ENCODE measurements at places on chromosomes 5 and 9. TPM values are rescaled to one million over a fixed set of nuclear protein-coding genes. Genes with fewer than 3 reads are reported as not detected.

DNA sequence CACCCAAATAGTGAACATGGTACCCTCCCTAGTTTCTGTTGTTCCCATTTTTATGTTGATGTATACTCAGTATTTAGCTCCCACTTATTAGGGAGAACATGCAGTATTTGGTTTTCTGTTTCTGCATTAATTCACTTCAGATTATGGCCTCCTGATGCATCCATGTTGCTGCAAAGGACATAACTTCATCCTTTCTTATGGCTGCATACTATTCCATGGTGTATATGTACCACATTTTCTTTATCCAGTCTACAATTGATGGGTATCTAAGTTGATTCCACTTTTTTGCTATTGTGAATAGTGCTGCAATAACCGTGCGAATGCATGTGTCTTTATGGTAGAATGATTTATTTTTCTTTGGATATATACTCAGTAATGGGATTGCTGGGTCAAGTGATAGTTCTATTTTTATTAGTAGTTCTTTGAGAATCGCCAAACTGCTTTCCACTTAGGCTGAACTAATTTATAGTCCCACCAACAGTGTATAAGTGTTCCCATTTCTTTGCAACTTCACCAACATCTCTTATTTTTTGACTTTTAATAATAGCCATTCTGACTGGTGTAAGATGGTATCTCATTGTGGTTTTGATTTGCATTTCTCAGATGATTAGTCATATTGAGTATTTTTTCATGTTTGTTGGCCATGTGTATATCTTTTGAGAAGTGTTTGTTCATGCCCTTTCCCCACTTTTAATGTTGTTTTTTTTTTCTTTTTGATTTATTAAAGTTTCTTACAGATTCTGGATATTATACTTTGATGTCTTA is 79.6 kb downstream of the SMIM15 start:
- no peak for DNase-seq
- peaks cover 6% of the 10 kb centered on the region for H3K36me3 ChIP-seq
- H3K4me3 ChIP-seq = no peak overlapping the region
- H3K27ac ChIP-seq = no peak overlapping the region
- no peaks in the 10 kb centered on the region for H3K27me3 ChIP-seq

- H3K4me1 ChIP-seq = no peaks in the 10 kb centered on the region
- H3K4me3 ChIP-seq = no peak overlapping the region
- H3K27ac ChIP-seq = no peak overlapping the region
- H3K36me3 ChIP-seq = no peaks in the 10 kb centered on the region
- no peak for DNase-seq
These were observed 370.6 kb downstream of the NTRK2 start for GRCh38 chr9:85040146-85040545.

Gene PCDH12
- total RNA-seq = not detected

- H3K27me3 ChIP-seq = no peaks in the 10 kb centered on the region
- no peaks in the 10 kb centered on the region for H3K36me3 ChIP-seq
- H3K4me3 ChIP-seq = no peak overlapping the region
- no peak for DNase-seq
- no peaks in the 10 kb centered on the region for H3K4me1 ChIP-seq
These were observed 247.9 kb downstream of the PCSK5 start for GRCh38 chr9:76138360-76138759.

- H3K4me1 ChIP-seq = peaks cover 6% of the 10 kb centered on the region
- H3K36me3 ChIP-seq = no peaks in the 10 kb centered on the region
- no peak overlapping the region for H3K4me3 ChIP-seq
- peaks cover 43% of the 10 kb centered on the region for H3K27me3 ChIP-seq
- no peak overlapping the region for H3K27ac ChIP-seq
These were observed 208.6 kb downstream of the CAAP1 start for GRCh38 chr9:26684029-26684428.

Gene CDKN2B-AS1
- not detected for total RNA-seq

Gene PSD2
- total RNA-seq = not detected

- peak overlapping the region; percentile 93 for H3K27ac ChIP-seq
- peak overlapping the region; percentile 80 for H3K4me3 ChIP-seq
- no peaks in the 10 kb centered on the region for H3K27me3 ChIP-seq
- peaks cover 58% of the 10 kb centered on the region for H3K36me3 ChIP-seq
- peak; percentile 75 for DNase-seq
These were observed 719 bp upstream of the ISCA1 start for GRCh38 chr9:86282979-86283535.

Gene CSF1R
- 1.6 TPM for total RNA-seq

- no peak within 1 kb of the TSS for H3K27ac ChIP-seq
- peaks cover 6% of the 10 kb centered on the region for H3K36me3 ChIP-seq
- DNase-seq = no peak
- H3K4me3 ChIP-seq = no peak within 1 kb of the TSS
- no peaks in the 10 kb centered on the region for H3K4me1 ChIP-seq
- no peaks in the 10 kb centered on the region for H3K27me3 ChIP-seq
These were observed at the start of gene PCDHA13 for GRCh38 chr5:140881889-140882590. PCDHA13 (plus strand) TSS chr5:140882124; CDS start chr5:140882269, 145 bp downstream.

Gene SPINK13
- total RNA-seq = not detected

Gene GADD45G
- total RNA-seq = not detected

Gene UBE2QL1
- total RNA-seq = not detected

Gene COL5A1
- total RNA-seq = not detected

- peaks cover 4% of the 10 kb centered on the region for H3K36me3 ChIP-seq
- H3K27me3 ChIP-seq = no peaks in the 10 kb centered on the region
- no peak overlapping the region for H3K27ac ChIP-seq
- H3K4me3 ChIP-seq = no peak overlapping the region
- no peak for DNase-seq
- peaks cover 8% of the 10 kb centered on the region for H3K4me1 ChIP-seq
These were observed 86.1 kb downstream of the ARL15 start for GRCh38 chr5:54224103-54224826.

Gene NKD2
- total RNA-seq = 0.32 TPM

DNA sequence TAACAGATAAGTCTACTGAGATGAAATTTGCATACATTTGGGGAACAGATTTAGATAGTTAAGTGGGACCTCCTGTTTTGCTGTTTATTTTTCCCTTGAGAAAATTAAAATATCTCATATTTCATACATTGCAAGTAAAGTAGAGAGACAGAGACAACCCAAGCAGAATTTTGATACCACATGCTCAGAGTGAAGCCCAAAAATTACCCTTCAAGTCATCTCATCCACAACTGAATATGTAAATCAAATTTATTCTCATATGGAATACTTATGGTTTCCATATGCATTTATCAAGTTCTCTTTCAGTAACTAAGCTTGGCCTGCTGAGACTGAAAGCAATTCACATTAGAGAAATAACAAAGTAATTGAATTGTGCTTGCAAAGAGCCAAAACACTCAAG is 474.4 kb downstream of the SEMA5A start:
- H3K4me1 ChIP-seq = no peaks in the 10 kb centered on the region
- no peak overlapping the region for H3K27ac ChIP-seq
- H3K4me3 ChIP-seq = no peak overlapping the region
- no peaks in the 10 kb centered on the region for H3K36me3 ChIP-seq

Gene CDKN2B
- not detected for total RNA-seq

- peaks cover under 1% of the 10 kb centered on the region for H3K36me3 ChIP-seq
- H3K27me3 ChIP-seq = no peaks in the 10 kb centered on the region
- no peak overlapping the region for H3K4me3 ChIP-seq
- H3K27ac ChIP-seq = peak overlapping the region; percentile 40
These were observed 95.1 kb upstream of the CD180 start for GRCh38 chr5:67291671-67292070.

DNA sequence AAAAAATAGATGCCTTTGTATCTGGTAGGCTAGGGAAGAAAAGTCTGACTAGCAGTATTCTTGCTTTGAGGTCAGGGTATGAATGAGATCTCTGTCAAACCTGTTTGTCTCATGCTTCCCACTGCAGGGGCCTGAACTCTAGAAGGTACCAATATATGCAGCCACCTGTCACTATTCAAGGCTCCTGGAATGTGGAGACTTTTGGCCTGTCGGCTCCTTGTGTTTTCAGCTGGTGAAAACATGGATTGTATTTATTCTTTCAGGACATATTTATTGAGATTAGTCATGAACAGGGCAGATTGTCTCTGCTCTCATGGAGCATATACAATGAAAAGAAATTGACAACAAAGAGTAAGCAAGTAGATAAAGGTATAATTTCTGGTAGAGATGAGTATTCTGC is 255.8 kb downstream of the ARHGAP26 start:
- no peaks in the 10 kb centered on the region for H3K27me3 ChIP-seq
- H3K4me3 ChIP-seq = no peak overlapping the region
- peaks cover 6% of the 10 kb centered on the region for H3K4me1 ChIP-seq
- DNase-seq = no peak

GRCh38 chr5:113163328-113163727 is 186.7 kb downstream of the DCP2 start:
- H3K4me1 ChIP-seq = peaks cover 63% of the 10 kb centered on the region
- no peak overlapping the region for H3K4me3 ChIP-seq
- peak overlapping the region; percentile 96 for H3K27ac ChIP-seq
- no peaks in the 10 kb centered on the region for H3K27me3 ChIP-seq
- DNase-seq = peak; percentile 77

Gene RNF180
- total RNA-seq = 7.4 TPM

Gene ANKRD18A
- total RNA-seq = 46.0 TPM

DNA sequence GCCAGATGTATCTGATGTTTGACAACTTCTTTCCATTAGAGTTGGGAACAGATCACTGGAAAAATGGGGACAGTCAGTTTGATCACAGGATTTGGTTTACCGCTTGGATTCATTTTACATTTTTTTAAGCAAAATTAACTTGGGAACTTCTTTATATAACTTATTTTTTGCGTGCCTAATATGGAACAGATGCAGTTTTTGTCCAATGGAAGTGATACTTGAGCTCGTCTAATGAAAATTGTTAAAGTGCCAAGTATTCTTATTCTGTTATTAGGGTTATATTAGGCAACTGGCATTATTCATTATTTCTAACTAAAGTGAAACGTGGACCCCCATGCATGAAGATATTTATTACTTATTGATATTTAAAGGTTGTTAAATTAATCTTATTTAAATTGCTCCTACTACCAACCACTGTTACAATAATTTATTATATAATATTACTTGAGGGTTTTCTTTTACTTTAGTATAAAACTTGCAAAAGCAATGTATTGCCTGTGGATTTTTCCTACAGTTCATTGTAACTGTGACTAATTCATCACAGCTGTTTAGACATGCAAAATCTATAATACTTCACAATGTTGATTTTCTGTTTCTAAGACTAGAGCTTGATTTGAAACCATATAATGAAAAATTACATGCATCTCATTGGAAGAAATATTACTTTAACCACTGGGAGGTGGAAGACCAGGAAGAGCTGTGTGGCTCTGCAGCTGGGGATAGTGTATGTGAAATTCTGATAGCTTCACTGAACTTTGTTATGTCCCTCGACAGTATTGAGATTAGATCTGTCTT is 787.3 kb upstream of the WWC1 start:
- no peaks in the 10 kb centered on the region for H3K4me1 ChIP-seq
- no peaks in the 10 kb centered on the region for H3K27me3 ChIP-seq
- no peaks in the 10 kb centered on the region for H3K36me3 ChIP-seq
- no peak overlapping the region for H3K27ac ChIP-seq
- no peak for DNase-seq

DNA sequence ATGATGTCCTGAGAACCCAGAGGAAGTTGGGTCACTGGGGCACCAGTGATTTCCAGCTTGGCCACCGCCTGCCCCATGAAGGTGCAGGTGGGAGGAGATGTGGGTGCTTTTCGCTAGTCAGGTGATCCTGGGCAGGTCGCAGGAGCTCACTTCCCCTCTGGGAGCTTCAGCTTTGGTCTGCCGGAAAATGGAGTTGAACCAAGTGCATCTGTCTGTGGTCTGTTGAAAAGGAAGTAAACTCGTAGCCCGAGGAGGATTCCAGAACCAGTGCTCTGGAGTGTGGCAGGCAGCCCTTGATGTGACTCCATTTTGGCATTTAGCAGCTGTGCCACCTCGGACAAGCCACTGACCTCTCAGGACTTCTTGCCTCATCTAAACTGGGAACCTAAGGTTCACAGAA is 81.8 kb upstream of the HRH2 start:
- H3K27me3 ChIP-seq = no peaks in the 10 kb centered on the region
- peaks cover 11% of the 10 kb centered on the region for H3K4me1 ChIP-seq
- DNase-seq = no peak
- no peak overlapping the region for H3K4me3 ChIP-seq

DNA sequence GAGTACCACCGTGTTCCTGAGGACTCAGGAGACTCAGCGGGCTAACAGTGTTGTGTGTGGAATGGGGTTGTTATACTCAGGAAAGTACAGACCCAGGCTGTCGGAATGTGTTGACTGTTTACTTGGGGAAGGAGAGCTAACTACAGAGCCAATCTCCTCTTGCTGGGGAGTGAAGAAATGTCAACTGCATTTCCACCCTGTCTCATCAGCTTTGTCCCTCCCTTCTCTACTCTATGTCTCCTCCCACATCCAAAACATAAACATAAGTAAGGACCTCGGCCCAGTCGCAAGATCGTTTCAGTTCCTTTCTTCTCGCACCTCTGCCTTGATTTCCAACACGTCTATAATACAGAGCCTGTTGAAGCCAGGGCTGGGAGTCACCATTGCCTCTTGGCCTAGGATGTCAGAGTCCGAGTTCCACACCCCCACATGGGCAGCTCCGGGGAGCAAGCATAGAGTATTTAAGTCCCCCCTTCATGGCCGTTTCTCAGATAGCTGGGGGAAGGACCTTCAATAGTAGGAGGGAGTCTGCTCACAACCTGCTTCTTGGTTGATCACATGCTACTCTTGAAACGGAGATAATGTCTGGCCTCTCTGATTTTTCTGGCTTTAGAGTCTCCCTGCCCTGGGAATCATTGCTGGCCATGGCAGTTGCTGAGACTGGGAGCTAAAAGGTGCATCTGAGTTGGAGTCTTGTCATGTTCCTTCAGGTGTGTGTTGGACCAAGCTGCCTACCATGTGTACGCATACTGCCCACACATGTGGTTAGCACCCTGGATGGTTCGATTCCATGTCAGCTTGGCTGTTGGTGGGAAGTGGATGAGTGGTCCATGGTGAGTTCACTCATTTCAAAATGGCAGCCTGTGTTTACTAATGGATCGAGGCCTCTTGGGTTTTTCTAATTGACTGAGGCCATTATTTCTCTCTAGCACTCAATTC is 147.3 kb downstream of the MTX3 start:
- DNase-seq = no peak
- H3K27ac ChIP-seq = no peak overlapping the region
- H3K36me3 ChIP-seq = no peaks in the 10 kb centered on the region
- H3K27me3 ChIP-seq = no peaks in the 10 kb centered on the region

Gene CCNH
- 51.5 TPM for total RNA-seq

GRCh38 chr9:14366076-14366475 is 52.1 kb upstream of the NFIB start:
- H3K27me3 ChIP-seq = no peaks in the 10 kb centered on the region
- H3K27ac ChIP-seq = no peak overlapping the region
- no peak overlapping the region for H3K4me3 ChIP-seq
- no peak for DNase-seq
- H3K4me1 ChIP-seq = no peaks in the 10 kb centered on the region

GRCh38 chr5:127940854-127941253 is 142.7 kb upstream of the SLC12A2 start:
- H3K4me1 ChIP-seq = peaks cover 12% of the 10 kb centered on the region
- no peak overlapping the region for H3K4me3 ChIP-seq
- H3K27me3 ChIP-seq = no peaks in the 10 kb centered on the region
- no peak for DNase-seq
- H3K36me3 ChIP-seq = peaks cover 8% of the 10 kb centered on the region

- H3K4me3 ChIP-seq = no peak overlapping the region
- DNase-seq = no peak
- H3K4me1 ChIP-seq = peaks cover 27% of the 10 kb centered on the region
- no peaks in the 10 kb centered on the region for H3K27me3 ChIP-seq
- H3K27ac ChIP-seq = no peak overlapping the region
These were observed 292.4 kb downstream of the EFNA5 start for GRCh38 chr5:107378218-107378899.

GRCh38 chr5:152477536-152477935 is 72.5 kb upstream of the NMUR2 start:
- H3K4me1 ChIP-seq = no peaks in the 10 kb centered on the region
- no peak for DNase-seq
- no peak overlapping the region for H3K27ac ChIP-seq
- no peaks in the 10 kb centered on the region for H3K36me3 ChIP-seq
- no peak overlapping the region for H3K4me3 ChIP-seq
